ENCODE measurements at places on chromosomes 6 and 20.

DNA sequence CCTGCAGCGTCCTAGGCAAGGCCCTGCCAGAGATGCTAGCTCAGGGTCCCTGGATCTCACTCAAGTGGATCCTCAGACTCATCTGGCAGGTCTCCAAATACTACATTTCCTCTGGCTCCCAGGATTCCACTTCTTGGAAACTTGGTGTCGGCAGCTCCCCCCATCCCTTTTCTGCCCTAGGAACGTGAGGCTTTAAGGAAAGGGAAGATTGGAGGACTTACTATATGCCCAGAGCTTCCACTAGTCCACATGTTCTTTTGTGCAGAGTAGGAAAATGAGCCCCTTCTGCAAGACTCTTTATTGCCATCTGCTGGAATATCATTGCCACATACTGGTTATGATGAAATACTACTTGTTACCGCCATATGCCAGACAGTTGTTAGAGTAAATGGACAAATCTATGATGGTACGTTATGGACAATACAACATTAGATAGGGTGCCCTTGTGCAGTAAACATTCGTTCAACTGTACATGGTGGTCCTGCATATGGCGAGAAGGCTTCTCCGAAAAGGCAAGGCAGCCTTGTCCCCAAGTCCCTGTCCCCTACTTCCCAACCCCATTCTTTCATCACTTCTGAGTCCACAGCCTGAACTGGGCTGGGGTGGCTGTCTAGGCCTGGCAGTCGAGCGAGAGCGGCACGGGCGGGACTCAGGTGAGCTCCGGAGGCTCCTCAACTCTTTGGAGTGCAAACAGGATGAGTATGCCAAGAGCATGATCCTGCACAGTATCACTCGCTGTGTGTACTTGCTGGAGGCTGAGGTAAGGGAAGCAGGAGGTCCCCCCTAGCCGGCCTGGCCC, 780 bp downstream of the ARMC12 start:
- no peak for DNase-seq

GRCh38 chr6:74199215-74199915, 503.4 kb downstream of the CD109 start:
- no peak for DNase-seq

- DNase-seq: no peak
Observed at GRCh38 chr6:56151609-56152224, 95.7 kb downstream of the COL21A1 start.

DNA sequence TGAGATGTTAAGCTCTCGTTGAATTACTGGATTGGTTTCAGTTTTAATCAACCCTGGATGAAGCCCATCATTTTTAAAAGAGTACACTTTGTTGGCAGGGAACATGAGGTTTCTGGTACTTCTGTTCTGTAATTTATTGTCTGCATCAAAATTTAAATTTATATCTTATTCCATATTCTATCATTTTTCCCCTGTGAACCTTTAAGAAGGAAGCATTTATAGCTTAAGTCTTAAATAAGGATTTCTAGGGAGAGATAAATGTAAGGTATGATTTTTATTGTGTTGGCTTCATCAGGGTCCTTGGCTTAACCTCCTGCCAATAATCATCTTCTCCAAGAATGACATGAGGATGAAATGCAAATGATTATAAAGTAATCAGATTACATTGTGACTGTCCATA, 40.6 kb downstream of the MLIP start:
- no peak for DNase-seq

GRCh38 chr20:23133560-23133998, 47.5 kb upstream of the CD93 start:
- no peak for DNase-seq

Measured in vagina (tissue), 2 donors.